T47D (cell line): ENCODE measurements at places on chromosomes 7 and 10.
A peak's percentile ranks its signal among the peaks of the same experiment; 100 is the strongest.

GRCh38 chr10:130479146-130479545 is 343.0 kb downstream of the GLRX3 start:
- no peak for DNase-seq

- peak; percentile 46 for DNase-seq
Measured at GRCh38 chr7:884191-885003, 8.0 kb downstream of the GET4 start.

GRCh38 chr10:66209025-66209424 is 716.8 kb upstream of the LRRTM3 start:
- DNase-seq = no peak

GRCh38 chr7:73828107-73828803 is 2.5 kb upstream of the CLDN4 start:
- DNase-seq = no peak

GRCh38 chr10:86355571-86356038 is 11.0 kb downstream of the GRID1 start:
- no peak for DNase-seq

- DNase-seq = no peak
Measured at GRCh38 chr7:103418241-103418640, 27.8 kb downstream of the SLC26A5 start.

DNA sequence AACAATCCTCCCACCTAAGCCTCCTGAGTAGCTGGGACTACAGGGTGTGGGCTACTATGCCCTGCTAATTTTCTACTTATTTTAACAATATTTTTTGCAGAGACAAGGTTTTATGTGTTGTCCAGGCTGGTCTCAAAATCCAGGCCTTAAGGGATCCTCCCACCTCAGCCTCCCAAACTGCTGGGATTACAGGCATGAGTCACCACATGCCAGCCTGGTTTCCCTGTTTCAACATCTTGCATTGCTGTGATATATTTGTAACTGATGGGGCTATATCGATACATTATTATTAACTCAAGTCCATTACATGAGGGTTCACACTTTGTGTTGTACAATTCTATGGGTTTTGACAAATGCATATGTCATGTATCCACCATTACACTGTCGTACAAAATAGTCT is 41.9 kb upstream of the OGDHL start:
- DNase-seq = no peak

DNA sequence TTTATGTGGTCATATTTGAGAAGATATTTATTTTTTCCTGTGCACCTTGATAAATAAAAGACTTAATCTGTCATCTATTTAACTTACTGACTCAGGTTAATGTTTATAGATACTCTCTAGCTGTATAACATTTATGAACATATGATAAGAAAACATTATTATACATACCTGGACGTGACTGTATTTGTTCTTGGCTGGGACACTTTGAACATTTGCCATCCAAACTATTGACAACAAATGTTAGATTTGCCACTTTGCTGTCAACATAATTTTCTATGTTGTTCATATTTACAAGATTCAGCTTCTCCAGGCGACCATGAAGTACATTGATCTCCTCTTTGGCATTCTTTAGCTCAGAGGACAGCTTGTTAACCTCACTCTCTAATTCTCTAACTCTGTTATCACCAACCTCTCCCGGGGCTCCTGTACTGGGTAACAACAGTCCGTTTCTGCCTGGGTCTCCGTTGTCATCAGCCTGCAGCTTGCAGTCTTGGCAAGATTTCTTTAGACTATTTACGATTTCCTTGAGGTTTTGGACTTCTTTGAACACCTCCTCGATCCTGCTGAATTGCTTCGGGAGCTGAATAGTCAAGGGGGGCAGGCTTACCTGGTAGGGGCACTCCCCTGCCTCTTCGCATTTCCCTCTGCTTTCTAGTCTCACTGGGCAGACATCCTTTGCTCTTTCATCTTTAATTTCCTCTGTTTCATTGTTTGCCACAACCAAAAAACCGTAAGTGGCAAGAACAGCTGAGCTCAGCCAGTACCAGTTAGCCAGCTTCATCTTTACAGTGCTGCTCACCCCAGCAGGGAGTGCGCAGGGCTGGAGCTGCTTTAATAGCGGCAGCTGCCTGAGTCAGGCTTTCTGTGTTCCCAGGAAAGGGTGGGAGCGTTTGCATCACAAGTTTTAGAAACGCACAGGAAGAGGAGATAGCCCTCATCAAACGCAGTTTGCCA is at the start of gene FGL2:
TSS of gene FGL2 (minus strand) at position 807 of the 954 bp plus-strand sequence. CDS start at position 781, 26 bp downstream.
- no peak for DNase-seq

GRCh38 chr10:15320522-15321203 is 50.4 kb downstream of the FAM171A1 start:
- no peak for DNase-seq

GRCh38 chr7:90841759-90842429 is 245.8 kb downstream of the CDK14 start:
- DNase-seq = no peak

DNA sequence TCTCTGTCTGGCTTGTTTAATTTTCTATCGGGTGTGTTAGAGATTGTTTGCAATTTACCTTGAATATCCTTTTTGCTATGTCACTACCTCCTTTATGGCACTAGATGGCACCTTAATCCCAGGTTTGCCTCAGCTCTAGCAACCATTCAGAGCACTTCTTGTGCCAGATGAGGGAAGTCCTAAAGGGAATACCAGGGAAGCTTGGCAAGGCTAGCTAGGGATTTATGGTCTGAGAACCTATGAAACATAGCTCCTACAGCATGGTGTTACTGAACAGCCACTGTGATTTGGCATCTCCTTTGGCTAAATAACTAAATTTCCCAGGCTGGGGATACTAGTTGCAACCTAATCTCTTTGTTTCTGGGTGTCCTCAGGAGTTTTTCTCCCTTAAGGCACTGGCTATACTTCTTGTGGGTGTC is 69.0 kb upstream of the VOPP1 start:
- peak; percentile 94 for DNase-seq

DNA sequence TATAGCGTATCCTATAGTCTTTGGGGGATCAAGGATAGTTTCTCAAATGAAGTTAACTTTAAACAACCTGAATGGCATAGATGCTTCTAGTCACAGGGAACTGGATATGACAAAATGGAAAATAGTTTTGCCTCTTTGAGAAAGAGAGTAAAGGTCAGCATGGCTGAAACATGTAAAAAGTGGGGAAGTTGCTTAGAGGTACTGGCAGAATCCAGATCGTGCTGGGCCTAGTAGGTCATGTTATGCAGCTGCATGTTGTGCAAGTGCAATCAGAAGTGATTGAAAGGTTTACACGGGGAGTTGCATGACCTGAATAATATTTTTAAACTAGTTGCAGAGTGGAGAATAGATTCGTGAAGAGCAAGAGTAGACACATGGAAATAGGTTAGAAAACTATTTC is 201.1 kb upstream of the HDAC9 start:
- DNase-seq = no peak

GRCh38 chr7:23622506-23622925 is 25.3 kb downstream of the CCDC126 start:
- DNase-seq = no peak
